KG1 (cell line): ENCODE measurements at places on chromosomes 12 and 14.

- no peak for DNase-seq
Observed at GRCh38 chr14:105261781-105262180, 13.4 kb downstream of the BTBD6 start.

DNA sequence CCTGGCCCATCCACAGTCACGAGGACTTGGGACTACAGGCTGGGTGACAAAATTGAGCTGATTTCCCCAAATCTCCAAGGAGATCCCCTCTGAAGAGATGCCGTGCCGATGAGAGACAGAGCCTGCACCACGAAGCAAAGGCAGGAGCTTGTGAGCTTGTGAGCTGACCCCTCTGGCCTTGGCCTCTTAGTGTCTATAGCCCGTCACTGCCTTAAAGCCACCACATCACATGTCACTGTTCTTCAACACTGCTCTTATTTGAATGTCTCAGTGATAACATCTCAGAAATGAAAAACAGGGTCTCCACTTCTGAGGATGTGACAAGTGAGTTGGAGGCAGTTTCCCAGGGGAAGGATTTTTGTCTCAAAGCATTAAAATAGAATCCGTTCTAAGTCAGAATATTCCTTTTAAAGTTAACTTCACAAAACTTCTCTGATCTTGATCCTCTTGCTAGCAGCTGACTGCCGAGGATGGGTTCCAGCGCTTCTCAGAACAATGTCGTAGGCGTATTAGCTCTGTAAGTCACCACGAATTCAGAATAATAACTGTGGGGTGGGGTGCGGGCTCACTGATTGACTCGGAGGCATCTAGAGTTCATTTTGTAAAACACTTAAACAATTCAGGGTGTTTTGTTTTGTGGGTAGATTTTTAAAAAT is 37.5 kb downstream of the CHST11 start:
- no peak for DNase-seq

GRCh38 chr14:71400871-71401321 is 493.6 kb downstream of the PCNX1 start:
- DNase-seq, result no peak

GRCh38 chr14:85112762-85113161 is 417.2 kb upstream of the FLRT2 start:
- no peak for DNase-seq
